A673 (cell line): ENCODE measurements at places on chromosomes 2 and 18. TPM values are rescaled to one million over a fixed set of nuclear protein-coding genes. Genes with fewer than 3 reads are reported as not detected.

DNA sequence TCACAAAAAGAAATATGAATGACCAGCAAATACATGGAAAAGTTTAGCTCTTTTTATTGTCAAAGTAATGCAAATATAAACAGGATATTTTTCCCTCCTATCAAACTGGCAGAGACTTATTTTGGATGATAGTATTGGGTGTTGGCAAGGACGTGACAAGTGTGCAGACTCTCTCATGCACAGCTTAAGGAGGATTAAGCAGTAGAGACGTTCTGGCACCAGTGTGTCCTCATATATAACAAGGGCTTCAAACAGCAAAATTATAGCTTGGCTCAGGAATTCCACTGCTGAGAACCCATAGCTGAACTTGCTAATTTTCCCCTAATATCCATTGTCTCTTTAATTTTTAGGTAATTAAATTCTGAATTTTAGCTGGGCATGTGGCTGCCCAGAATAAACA is 114.4 kb downstream of the FAM124B start:
- no peaks in the 10 kb centered on the region for H3K27me3 ChIP-seq
- no peak overlapping the region for H3K4me3 ChIP-seq
- no peaks in the 10 kb centered on the region for H3K36me3 ChIP-seq
- H3K4me1 ChIP-seq: peaks cover 48% of the 10 kb centered on the region
- peak overlapping the region; percentile 42 for H3K27ac ChIP-seq

NT5C1B gene
- total RNA-seq: not detected in 2 replicates

ARHGAP15 gene
- not detected in 2 replicates for total RNA-seq

ALLC gene
- not detected in 2 replicates for total RNA-seq

EVA1A gene
- total RNA-seq: 4.0 and 4.3 TPM in 2 replicates
